Breast epithelium (tissue), 4 donors: ENCODE measurements at places on chromosomes 1 and 21. TPM values are rescaled to one million over a fixed set of nuclear protein-coding genes. Genes with fewer than 3 reads are reported as not detected.

The SELENBP1 gene
- total RNA-seq, result 63.6 TPM

The LCE1B gene
- total RNA-seq, result not detected

The RBM11 gene
- 5.6 TPM for total RNA-seq

The KRTAP11-1 gene
- not detected for total RNA-seq

The SHISAL2A gene
- not detected for total RNA-seq

The LAMC2 gene
- total RNA-seq, result 20.3 TPM

DNA sequence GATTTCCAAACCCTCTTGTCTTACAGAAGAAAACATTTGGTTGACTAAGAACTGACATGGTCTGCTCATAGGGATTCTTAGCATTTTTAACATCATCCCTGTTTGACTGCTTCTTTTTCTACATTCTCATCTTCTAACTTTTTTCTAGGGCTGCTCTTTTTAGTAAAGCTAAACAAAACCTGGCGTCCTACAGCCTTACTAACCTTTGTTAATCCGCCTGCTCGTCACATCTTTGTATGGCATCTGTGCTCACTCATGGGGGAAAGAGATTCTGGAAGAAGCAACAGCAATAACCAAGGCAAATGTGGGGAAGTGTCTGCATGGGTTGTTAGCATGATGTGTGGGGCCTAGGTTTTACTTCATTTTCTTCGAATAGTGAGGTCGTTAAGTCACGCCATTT, 92.0 kb downstream of the KIF1B start:
- no peaks in the 10 kb centered on the region for H3K27me3 ChIP-seq
- no peak for DNase-seq
- H3K27ac ChIP-seq, result no peak overlapping the region
- H3K36me3 ChIP-seq, result no peaks in the 10 kb centered on the region

GRCh38 chr1:61942856-61943255, 200.6 kb downstream of the PATJ start:
- no peak overlapping the region for H3K4me3 ChIP-seq
- H3K4me1 ChIP-seq, result no peaks in the 10 kb centered on the region
- no peaks in the 10 kb centered on the region for H3K27me3 ChIP-seq
- no peak for DNase-seq
- no peaks in the 10 kb centered on the region for H3K36me3 ChIP-seq

GRCh38 chr1:172770071-172770470, 111.2 kb downstream of the FASLG start:
- H3K4me1 ChIP-seq, result no peaks in the 10 kb centered on the region
- H3K27ac ChIP-seq, result no peak overlapping the region
- no peaks in the 10 kb centered on the region for H3K36me3 ChIP-seq

- no peaks in the 10 kb centered on the region for H3K27me3 ChIP-seq
- no peaks in the 10 kb centered on the region for H3K4me1 ChIP-seq
- H3K36me3 ChIP-seq, result no peaks in the 10 kb centered on the region
- DNase-seq, result no peak
- no peak overlapping the region for H3K27ac ChIP-seq
These were observed 302.6 kb downstream of the PAPPA2 start for GRCh38 chr1:176765608-176766007.

DNA sequence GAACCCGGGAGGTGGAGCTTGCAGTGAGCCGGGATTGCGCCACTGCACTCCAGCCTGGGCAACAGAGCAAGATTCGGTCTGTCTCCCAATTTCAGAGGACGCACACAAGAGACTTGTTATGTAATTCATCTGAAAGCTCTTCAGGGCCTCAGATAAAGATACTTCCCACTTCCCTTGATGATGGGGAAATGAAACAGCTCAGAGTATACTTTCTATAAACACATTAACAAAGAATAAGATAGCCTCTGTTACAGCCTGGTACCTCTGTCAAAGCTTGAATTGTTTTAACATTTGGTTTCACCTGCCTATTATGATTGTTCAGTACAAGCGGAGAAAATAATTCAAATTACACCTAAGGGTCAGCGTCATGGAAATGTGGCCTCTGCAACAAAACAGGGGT, 622.9 kb upstream of the ADGRL4 start:
- H3K4me1 ChIP-seq, result no peaks in the 10 kb centered on the region
- H3K27me3 ChIP-seq, result no peaks in the 10 kb centered on the region
- no peak for DNase-seq
- no peak overlapping the region for H3K27ac ChIP-seq

DNA sequence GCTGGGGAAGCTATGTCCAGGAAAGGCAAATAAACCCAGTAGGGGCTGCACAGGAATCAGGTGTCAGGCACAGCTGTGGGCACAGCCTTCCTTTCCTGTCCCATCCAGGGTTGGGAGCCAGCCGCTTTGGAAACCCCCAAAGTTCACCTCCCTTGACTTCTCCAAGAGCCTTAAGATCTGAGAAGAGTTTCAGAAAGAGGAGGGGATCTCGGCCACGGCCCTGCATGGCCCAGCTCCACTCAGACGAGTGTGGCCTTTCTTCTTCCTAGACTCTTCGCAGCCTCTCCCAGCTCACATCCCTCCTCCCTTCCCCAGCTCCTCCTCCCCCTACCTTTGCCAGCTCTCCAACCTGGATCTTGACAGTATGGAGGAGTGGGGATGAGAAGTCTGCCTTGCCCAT, 36.7 kb downstream of the RHBG start:
- no peak overlapping the region for H3K27ac ChIP-seq
- H3K36me3 ChIP-seq, result no peaks in the 10 kb centered on the region
- no peak for DNase-seq
- H3K27me3 ChIP-seq, result no peaks in the 10 kb centered on the region

DNA sequence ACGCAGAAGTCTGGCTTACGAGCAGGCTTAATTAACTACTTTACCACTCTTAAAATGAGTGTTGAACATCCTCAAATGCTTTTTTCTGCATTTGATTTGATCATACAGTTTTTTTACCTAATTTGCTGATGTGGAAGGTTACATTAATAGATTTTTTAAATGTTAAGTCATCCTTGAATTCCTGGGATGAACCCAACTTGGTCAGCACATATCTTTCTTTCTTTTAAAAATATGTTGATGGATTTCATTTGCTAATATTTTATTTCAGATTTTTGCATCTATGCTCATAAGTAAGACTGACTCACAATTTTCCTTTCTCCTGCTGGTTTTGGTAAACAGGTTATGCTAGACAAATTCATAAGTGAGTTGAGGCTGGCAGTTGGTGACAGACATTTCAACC, 82.9 kb downstream of the LHX4 start:
- H3K27ac ChIP-seq, result no peak overlapping the region
- H3K36me3 ChIP-seq, result no peaks in the 10 kb centered on the region
- DNase-seq, result no peak
- H3K4me3 ChIP-seq, result no peak overlapping the region
- H3K27me3 ChIP-seq, result no peaks in the 10 kb centered on the region
- H3K4me1 ChIP-seq, result no peaks in the 10 kb centered on the region

- no peak overlapping the region for H3K4me3 ChIP-seq
- no peak overlapping the region for H3K27ac ChIP-seq
- H3K27me3 ChIP-seq, result no peaks in the 10 kb centered on the region
These were observed 205.8 kb upstream of the DUSP10 start for GRCh38 chr1:221947731-221948130.

- DNase-seq, result no peak
- H3K4me3 ChIP-seq, result no peak overlapping the region
These were observed 41.5 kb upstream of the SDC3 start for GRCh38 chr1:30950053-30950452.

DNA sequence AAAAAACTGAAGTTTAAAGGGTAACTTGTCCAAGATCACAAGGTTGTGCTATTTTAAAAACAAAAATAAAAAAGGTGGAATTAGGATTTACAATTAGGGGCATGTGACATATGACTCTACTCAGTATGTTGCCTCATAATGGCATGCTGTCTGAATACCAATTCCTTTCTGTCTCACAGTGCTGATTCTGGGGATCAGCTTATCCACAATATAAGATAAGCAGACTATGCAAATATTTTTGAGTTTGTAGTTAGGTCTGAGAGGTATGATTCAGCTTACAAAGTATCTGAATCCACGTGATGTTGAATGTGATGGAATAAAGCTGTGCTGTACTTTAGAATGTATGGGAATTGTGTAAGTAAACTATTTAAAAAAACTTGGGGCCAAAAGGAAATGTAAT, 216.6 kb downstream of the HHIPL2 start:
- no peaks in the 10 kb centered on the region for H3K36me3 ChIP-seq
- no peaks in the 10 kb centered on the region for H3K4me1 ChIP-seq
- no peak overlapping the region for H3K27ac ChIP-seq
- DNase-seq, result no peak
- no peak overlapping the region for H3K4me3 ChIP-seq
- no peaks in the 10 kb centered on the region for H3K27me3 ChIP-seq

- H3K27ac ChIP-seq, result no peak overlapping the region
- DNase-seq, result no peak
- no peaks in the 10 kb centered on the region for H3K27me3 ChIP-seq
- H3K4me3 ChIP-seq, result no peak overlapping the region
- peaks cover 9% of the 10 kb centered on the region for H3K4me1 ChIP-seq
These were observed 10.4 kb downstream of the KYAT3 start for GRCh38 chr1:88982055-88982454.

GRCh38 chr1:151157067-151157531, 650 bp downstream of the TNFAIP8L2 start:
- no peak overlapping the region for H3K27ac ChIP-seq
- no peaks in the 10 kb centered on the region for H3K27me3 ChIP-seq
- peak overlapping the region; percentile 43 for H3K4me3 ChIP-seq
- H3K36me3 ChIP-seq, result no peaks in the 10 kb centered on the region
- no peaks in the 10 kb centered on the region for H3K4me1 ChIP-seq

DNA sequence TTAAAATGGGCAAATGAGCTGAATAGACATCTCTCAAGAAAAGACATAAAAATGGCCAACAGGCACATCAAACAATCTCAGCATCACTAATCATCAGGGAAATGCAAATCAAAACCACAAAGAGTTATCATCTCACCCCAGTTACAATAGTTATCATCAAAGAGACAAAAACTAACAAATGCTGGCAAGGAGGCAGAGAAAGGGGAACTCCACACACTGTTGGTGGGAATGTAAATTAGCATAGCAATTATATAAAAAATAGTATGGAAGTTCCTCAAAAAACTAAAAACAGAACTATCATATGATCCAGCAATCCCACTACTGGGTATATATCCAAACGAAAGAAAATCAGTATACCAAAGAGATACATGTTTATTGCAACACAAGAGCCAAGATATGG, 68.7 kb downstream of the DENND1B start:
- H3K4me3 ChIP-seq, result no peak overlapping the region
- DNase-seq, result no peak

GRCh38 chr1:234309243-234309597, 64.0 kb upstream of the COA6 start:
- H3K27me3 ChIP-seq, result no peaks in the 10 kb centered on the region
- H3K4me3 ChIP-seq, result no peak overlapping the region

DNA sequence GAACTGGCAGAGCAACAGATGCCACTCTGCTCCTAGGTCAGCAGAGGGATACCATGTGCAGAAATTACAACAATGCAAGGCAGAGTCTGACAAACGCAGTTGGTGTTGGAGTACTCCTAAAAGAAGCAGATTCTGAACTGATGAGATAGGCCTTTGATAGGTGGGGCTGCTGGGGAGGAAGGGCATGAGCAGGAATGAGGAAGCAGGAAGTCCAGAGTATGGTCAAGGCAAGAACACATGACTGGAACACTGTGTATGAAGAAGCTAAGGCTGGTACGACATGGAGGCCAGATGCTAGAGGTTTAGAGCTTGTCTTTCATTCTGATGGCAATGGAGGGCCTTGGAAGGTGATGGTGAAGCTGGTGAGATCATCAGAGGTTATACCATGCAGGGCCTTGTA, 11.5 kb upstream of the THRAP3 start:
- H3K27ac ChIP-seq, result peak overlapping the region; percentile 40
- no peaks in the 10 kb centered on the region for H3K27me3 ChIP-seq
- H3K4me1 ChIP-seq, result peaks cover 6% of the 10 kb centered on the region
- H3K36me3 ChIP-seq, result no peaks in the 10 kb centered on the region
- no peak overlapping the region for H3K4me3 ChIP-seq
- no peak for DNase-seq

DNA sequence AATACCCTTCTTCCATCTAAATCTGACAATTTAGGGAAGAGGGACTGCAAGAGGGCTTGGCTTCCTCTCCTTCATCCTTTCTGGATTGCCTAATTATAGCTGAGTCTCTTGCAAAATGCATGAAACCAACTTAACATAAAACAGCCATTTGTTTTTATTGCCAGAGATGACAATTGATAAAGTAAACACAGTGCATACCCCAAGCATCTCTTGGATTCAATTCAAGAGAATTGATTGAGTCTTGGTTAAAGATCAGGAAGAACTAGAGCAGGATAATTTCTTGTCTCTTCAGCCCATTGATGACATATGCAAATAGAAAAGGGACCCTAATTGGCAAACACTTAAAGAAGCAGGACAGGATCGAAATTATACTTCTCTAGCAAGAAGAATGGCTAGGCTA, 617.1 kb upstream of the PTBP2 start:
- H3K27ac ChIP-seq, result no peak overlapping the region
- no peak overlapping the region for H3K4me3 ChIP-seq
- no peak for DNase-seq
- H3K36me3 ChIP-seq, result no peaks in the 10 kb centered on the region
- H3K27me3 ChIP-seq, result no peaks in the 10 kb centered on the region
- no peaks in the 10 kb centered on the region for H3K4me1 ChIP-seq

DNA sequence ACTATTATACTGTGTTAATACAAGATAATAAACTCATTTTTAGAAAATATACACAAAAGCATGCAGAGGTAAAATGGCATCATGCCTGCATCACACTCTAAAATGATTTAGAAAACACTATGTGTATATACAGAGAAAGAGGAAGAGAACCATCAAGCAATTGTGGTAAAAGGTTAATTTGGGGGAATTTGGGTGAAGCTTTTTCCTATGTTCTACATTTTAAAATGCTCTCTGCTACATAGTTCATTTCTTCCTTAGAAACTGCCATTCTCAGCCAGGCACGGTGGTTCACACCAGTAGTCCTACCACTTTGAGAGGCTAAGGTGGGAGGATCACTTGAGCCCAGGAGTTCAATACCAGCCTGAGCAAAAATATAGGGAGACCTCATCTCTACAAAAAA, 44.1 kb downstream of the GON4L start:
- H3K4me3 ChIP-seq, result no peak overlapping the region
- no peaks in the 10 kb centered on the region for H3K4me1 ChIP-seq
- no peaks in the 10 kb centered on the region for H3K36me3 ChIP-seq
- no peak for DNase-seq

GRCh38 chr1:112735752-112736151, 20.6 kb upstream of the PPM1J start:
- H3K4me3 ChIP-seq, result no peak overlapping the region
- no peaks in the 10 kb centered on the region for H3K36me3 ChIP-seq
- no peak overlapping the region for H3K27ac ChIP-seq
- no peaks in the 10 kb centered on the region for H3K4me1 ChIP-seq
- no peaks in the 10 kb centered on the region for H3K27me3 ChIP-seq

DNA sequence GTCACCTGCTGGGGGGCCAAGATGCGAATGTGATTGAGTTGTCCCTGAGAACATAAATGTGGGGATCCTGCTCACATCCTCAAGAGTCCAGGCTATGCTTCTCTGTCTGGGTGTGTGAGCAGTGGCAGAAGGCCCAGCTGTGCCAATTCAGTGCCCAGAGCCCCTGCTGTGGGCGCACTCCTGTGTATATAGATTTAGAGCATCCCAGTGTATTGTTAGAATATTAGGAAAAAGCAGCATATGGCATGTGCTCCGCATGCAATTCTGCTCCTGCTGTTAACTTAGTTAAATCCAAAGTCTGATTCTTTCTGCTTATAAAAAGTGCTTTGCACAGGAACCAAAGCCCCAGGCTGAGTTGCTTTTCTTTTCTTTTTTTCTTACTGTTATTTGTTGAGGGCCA, 37.8 kb downstream of the FAM78B start:
- H3K27me3 ChIP-seq, result no peaks in the 10 kb centered on the region
- DNase-seq, result no peak
- no peaks in the 10 kb centered on the region for H3K4me1 ChIP-seq
- H3K4me3 ChIP-seq, result no peak overlapping the region
